ENCODE measurements at places on chromosomes 13 and 19.

DNA sequence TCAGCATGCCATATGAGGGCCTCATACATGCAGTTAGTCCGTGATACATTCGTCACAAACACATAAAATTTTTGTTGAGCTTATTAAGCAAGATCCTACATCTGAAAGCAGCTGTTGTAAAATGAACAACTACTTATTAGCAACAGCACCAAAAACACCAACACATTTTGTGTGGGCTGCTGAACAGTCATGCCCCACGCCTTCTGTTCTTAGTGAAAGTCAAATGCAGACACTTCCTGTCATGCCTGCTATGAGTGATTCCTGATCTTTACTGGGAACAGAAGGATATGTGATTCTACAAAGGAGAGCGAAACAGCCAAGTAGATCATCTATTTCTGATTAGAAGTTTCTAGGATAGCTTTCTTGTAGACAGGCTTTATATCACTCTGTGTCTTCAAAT is 4.2 kb upstream of the B3GLCT start:
- no peak for DNase-seq

DNA sequence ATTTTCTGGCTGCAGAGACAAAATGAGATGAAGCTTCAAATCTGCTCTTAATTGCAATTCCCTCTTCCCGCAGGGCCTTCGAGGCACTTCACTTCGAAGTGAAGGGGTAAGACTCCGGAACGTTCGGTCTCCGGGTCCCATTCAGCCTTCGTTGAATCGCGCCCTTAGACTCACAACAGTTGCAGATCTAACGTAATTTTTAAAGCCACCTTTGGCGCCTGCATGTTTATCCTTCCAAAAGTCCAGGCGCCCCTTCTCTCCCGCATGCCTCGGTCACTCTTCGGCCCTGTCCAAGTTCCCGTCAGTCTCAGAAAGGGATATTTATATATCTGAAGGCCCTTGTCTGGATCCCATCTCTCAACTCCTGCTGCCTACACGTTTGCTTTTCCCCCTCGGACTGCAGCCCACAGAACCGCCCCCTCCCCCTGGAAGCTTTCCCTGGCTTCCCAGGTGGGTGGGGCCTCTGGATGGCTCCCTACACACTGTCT is 915 bp upstream of the KCTD12 start:
- DNase-seq, result no peak

DNA sequence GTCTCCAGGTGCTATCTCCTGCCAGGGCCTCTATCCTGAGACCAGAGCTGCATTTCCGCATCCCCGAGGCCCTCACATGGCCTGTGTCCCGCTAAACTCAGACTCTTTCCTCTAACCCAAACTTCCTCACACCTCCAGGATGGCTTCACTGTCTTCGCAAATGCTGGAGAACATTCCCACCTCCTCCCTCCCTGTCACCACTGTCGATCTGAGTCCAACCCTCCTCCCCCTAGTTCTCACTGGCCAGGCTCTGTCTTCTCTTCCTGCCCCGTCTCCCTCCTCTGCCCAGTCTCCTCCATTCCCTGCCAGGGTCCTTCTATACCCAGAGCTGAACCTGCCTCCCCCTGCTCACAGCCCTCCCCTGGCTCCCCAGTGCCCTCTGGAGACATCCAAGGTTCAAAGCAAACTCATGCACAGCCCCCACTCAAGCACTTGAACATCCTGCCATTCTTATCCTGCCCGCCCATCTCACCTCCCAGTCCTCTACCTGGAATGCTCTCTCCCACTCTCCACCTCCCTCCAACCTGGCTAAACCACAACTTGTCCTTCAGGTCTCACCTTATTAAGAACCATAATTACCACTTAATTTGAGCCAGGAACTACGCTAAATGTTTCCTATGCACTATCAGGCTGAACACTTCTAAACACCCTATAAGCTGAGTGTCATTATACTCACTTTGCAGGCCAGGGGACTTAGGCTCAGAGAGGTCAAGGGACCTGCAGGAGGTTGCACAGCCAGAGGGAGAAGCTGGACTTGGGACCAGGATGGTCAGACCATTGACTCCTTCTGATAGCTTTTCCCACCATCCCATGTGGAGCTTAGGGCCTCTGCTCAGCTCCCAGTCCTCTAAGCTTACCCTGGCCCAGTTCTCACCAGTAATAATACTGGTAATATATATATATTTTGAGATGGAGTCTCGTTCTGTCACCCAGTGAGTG is 961 bp upstream of the VSIG10L start:
- DNase-seq, result no peak

- peak; percentile 55 for DNase-seq
Measured at GRCh38 chr19:46009530-46010510, 13.0 kb downstream of the PGLYRP1 start.

- DNase-seq, result no peak
Measured at GRCh38 chr13:46639033-46639981, 86.3 kb downstream of the LRCH1 start.

GRCh38 chr13:87981416-87981815 is 310.2 kb downstream of the SLITRK5 start:
- no peak for DNase-seq

DNA sequence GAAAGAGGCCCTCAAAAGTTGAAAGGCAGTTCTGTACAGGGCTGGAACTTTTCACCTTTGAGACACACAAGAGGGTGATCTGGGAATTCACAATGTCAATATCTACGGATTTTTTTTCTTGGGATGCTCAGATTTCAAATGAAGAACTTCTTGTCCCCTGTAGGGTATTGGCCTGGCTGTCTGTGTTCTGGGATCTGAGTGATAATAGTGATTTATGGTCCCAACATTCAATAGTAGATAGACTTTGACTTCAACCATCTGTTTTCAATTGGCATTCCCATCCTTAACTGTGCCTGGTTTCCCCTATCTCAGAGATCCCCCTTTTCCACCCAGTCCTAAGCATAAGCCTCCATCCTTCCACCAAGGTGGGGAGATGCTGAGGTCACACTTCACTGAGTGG is 274.1 kb downstream of the COG6 start:
- no peak for DNase-seq

- no peak for DNase-seq
Measured at GRCh38 chr13:111534751-111535522, 214.5 kb downstream of the TEX29 start.

GRCh38 chr19:12126707-12127106 is 13.4 kb downstream of the ZNF20 start:
- DNase-seq, result peak; percentile 26

DNA sequence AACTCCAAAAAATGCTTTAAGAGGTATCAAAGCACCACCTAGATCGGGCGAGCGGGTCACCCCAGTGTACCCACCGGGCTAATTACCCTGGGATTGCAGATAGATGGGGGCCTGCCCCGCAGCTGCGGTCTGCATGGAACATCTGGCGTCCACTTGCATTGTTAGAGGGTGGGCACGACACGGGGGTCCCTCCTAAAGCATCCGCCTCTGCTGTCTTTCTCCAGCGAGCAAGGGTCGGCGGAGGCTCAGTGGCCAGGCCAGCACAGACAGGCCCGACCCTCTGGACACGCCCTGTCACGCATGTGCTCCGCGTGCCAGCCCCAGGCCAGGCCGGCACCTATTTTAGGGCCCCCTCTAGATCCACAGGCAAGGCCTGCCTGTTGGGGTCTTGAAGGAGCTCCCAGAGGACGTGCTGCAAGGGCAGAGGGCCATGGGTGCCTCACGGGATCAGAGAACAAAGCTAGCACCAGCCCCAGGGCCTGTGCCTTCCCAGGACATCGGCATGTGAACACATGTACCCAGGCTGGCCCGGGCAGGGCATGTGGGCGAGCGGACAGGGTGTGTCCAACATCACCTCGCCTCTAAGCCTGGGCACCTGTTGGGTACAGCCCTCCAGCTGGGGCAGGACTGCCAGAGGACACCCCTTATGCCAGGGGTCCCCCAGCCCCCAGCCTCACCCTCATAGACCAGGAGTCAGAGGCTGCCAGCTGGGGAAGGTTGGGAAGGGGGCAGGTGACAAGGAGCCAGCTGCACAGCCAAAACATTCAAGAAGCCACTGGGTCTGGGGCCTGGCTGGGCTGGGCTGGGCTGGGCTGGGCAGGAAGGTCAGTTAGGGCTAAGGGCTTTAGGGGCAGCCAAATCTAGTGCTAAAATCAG is 35.6 kb upstream of the NANOS3 start:
- no peak for DNase-seq

- DNase-seq, result no peak
Measured at GRCh38 chr19:37855098-37855497, 51.3 kb downstream of the WDR87 start.

Data from Jurkat, Clone E6-1 (cell line).